ENCODE measurements at places on chromosomes 3 and 15.
A peak's percentile ranks its signal among the peaks of the same experiment; 100 is the strongest.

DNA sequence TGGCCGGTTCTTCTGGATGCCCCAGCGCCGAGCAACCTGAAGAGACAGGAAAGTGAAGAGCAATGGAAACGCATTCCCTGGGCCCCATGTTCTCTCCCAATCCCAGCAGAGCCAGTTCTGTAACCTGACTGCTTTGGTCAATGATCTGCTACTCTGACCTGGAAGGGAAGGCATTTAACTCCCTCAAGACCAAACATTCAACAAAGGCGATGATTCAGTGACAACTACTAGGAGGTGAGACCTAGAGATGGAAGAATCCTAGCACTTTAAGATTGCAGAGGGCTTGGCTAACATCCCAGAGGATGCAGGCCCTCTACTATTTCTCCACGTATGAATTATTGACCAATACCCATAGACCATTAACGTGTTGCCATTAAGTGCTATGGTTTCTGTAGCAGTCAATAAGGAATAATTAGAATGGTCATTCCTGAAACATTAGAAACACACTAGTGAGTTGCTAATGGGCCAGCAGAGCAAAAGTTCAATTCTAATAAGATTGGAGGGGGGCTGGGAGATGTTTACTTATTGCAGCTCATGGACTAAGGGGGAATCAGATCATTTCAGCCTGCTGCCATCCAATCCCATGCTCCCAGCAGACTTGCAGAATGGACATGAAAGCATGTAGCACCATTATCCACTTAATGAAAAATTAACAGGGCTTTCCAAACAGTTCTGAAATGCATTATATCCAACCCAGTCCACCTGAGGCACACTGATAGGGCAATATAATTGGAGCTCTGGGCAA is 56.6 kb downstream of the ETV5 start:
- no peak for DNase-seq

- no peak for DNase-seq
Measured at GRCh38 chr3:126616931-126617330, 38.0 kb downstream of the TXNRD3 start.

DNA sequence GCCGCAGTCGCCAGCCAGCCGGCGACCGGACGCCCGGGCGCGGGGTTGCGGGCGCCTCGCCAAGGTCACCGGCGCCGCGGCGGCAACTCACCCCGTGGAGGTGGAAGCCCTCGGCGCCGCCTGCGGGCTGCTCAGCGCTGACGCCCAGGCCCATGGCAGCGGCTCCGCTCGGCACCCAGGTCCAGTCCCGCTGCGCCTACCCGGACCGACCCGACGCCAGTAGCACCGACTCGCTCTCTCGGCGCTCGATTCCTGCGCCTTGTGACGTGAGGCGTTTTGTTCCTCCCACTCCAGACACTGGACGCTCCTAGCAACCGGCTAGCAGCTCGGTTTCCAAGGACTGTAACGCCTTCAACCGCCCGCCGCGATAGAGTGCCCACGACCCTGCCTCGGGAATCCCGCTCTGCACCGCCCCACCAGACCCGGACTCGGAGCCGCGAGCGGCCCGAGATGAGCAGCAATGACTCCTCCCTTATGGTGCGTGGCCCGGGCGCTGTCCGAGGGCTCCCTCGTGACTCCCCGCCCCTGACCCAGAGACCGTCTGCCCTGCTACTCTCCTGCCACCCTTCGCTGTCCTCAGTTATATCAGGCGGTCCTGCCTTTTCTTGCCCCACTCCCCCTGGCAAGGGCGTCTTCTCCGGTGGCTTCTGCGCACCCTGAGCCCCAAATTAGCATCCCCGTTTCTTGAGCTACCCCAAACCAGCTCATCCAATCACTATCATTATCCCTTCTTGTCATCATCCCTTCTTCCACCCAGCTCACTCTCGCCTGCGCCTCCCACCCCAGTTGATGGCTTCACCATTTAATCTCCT is at the start of the genes GORASP1 and TTC21A:
TSS of gene GORASP1 (minus strand) at position 240 of the 812 bp plus-strand sequence. CDS start at position 154, 86 bp downstream.
TSS of gene TTC21A (plus strand) at position 293 of the 812 bp plus-strand sequence. CDS start at position 451, 158 bp downstream.
- DNase-seq, result peak; percentile 84

GRCh38 chr3:147130461-147130860 is 275.9 kb downstream of the ZIC4 start:
- peak; percentile 28 for DNase-seq

- peak; percentile 93 for DNase-seq
Measured at GRCh38 chr15:35624881-35625280, 78.9 kb upstream of the DPH6 start.

Data from fibroblast of mammary gland (primary cell).